Activated CD4-positive, alpha-beta T cell treated with anti-CD3 and anti-CD28 coated beads for 1 hour (primary cell): ENCODE measurements at places on chromosomes 11 and 22.

DNA sequence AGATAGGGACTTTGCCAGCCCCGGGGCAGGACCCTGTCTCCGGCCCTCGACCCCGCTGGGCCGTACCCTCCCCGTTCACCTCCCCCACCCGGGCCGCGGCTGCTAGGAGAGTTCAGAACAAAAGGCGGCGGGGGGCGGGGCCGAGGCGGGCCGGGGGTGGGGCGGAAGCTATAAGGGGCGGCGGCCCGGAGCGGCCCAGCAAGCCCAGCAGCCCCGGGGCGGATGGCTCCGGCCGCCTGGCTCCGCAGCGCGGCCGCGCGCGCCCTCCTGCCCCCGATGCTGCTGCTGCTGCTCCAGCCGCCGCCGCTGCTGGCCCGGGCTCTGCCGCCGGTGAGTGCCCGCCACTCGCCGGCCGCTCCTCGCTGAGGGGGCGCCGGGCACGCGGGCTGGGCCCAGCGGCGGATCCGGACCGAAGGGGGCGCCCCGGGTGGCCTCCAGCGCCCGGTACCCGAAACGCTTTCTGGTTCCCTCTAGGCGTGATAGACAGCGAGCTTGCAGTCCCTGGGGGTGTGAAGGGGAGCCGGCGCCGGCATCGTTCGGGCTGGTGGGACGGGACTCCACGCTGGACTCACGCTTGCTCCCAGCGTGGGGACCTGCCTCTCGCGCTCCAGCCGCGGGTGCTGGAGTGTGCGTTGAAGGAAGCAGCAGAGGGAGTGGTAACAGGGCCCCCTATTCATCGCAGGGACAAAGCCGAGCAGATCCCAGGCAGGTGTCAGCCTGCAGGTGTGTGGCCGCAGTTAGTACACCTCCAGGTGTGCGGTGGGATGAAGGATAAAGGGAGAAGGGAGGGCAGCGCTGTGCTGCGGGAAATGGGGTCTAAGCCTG, at the start of gene MMP11:
Gene MMP11 (plus strand): TSS at position 201 of the 825 bp plus-strand sequence. CDS start 22 bp downstream, at position 223.
- DNase-seq, result peak; percentile 35

DNA sequence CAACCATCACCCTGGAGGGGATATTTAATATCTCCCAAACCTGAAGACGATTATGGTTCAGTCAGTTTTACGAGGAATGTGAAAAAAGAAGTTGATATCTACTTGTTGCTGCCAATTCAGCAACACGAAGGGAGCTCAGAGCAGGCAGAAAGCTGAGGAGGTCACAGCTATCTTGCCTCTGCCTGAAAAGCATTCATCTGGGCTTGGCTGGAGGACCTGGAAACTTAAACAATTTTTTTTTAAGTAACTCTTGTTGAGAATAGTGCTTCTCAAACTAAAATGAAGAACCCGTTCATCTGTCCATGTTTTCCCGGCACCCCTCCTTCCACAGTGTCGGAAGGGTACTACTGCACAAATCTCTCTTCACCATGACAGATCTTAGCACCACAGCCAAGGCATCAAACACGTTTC, 98.9 kb downstream of the MICAL3 start:
- DNase-seq, result no peak

DNA sequence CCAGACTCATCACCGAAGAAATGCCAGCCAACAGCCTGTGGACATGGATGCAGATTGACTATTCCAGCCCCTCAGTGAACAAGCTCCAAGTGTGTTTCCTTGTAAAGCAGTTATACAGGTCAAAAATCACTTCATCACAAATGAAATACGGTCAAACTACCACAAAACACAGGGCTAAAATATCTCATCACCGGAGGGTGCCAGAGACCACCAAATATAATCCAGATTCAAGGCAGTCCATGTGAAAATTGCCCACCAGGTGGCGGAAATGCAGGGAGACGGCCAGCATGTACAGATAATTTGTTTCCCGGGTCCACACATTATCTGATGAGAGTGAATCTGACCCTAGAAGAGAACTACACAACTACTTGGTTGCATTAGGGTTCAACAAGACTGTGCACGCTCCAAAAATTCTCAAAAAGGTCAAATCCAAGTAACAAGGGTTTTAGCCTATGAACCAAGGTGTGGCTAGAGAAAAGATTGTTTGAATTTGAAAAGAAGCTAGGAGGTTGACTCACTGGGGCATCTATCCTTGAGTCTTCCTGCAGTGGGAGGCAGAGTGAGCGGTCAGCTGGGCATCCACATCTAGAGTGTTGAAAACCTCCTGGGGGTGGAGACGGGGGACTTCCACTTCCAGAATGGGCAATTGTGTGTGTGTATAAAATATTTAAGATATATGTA, 71.7 kb downstream of the IGLL5 start:
- DNase-seq, result peak; percentile 52

GRCh38 chr11:67605231-67606011, 1.3 kb upstream of the NDUFV1 start:
- DNase-seq, result no peak

DNA sequence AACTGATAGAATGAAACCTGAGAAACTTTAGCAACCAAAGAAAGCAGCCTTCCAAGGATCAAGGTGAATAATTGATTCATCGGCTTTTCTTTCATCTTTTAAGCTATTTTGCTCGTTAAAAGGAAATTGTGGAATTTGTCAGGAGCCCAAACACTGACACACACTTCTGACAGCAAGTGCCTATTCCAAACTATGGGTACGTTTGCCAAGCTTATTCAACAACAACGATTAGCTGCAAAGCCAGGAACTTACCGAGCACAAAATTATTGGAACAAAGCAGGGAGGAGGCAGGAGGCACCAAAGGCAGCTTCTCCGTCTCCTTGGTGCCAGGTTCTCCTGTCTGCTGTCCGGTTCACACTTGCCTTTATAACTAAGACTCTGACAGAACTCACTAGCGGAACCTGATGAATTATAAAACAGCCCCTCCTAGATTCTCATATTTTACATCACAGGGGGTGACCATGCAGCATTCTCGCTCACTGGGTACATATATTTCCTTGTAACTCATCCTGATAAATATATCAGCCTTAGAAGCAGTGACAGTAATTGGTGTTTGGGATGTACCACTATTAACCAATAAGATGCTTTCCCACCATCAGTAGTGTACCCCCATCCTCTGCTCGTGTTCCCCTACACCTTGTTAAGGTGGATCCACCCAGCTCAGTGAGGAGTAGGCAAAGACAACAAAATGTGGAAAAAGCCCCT, 395.9 kb upstream of the CCDC90B start:
- DNase-seq, result no peak
